ENCODE measurements at places on chromosomes 5 and 9.

- DNase-seq = no peak
- no peak overlapping the region for H3K4me3 ChIP-seq
- no peak overlapping the region for H3K27ac ChIP-seq
- H3K4me1 ChIP-seq = peaks cover 7% of the 10 kb centered on the region
Measured at GRCh38 chr5:145983446-145983845, 47.1 kb downstream of the SH3RF2 start.

DNA sequence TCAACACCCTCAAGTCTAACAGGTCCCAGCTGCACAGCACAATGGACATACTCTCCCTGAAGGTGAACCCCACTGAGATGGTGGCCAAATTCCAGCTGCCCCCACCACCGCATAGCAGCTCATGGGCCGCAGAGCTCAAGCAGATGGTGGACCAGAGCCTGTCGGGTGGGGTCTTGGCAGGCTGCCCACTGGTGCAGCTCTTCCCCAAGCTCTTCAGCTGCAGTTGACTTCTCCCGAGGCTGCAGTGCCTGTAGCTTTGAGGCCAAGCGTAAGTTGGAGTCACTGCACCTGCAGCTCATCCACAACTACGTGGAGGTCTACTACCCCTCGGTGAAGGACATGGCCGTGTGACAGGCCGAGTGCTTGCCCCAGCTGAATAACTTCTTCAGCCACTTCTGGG, 56.6 kb upstream of the SPTLC1 start:
- DNase-seq = no peak
- H3K36me3 ChIP-seq = no peaks in the 10 kb centered on the region
- no peaks in the 10 kb centered on the region for H3K27me3 ChIP-seq
- no peak overlapping the region for H3K27ac ChIP-seq

DNA sequence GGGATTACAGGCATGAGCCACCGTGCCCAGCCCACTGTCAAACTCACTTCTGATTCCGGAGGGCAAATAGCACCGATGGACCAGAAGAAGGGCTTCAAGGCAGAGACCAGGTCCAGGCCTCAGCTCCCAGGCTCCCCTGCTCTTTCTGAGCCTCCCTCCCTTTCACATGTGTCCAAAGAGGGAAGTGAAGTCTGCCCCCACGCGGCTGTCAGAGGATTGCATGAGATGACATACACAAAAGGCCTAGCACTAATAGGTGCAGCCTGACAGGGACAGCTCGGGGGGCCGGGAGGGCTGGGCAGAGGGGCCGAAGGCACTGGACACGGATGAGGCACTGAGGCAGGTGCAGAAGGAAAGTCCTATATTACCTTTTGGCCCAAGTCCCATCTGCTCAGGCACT, 16.1 kb downstream of the FBP1 start:
- H3K36me3 ChIP-seq = no peaks in the 10 kb centered on the region
- no peaks in the 10 kb centered on the region for H3K4me1 ChIP-seq
- no peak overlapping the region for H3K27ac ChIP-seq
- H3K4me3 ChIP-seq = no peak overlapping the region

GRCh38 chr5:158801893-158802292, 297.8 kb downstream of the EBF1 start:
- H3K4me1 ChIP-seq = no peaks in the 10 kb centered on the region
- H3K27ac ChIP-seq = no peak overlapping the region
- H3K36me3 ChIP-seq = no peaks in the 10 kb centered on the region
- no peak for DNase-seq
- peaks cover 49% of the 10 kb centered on the region for H3K27me3 ChIP-seq

DNA sequence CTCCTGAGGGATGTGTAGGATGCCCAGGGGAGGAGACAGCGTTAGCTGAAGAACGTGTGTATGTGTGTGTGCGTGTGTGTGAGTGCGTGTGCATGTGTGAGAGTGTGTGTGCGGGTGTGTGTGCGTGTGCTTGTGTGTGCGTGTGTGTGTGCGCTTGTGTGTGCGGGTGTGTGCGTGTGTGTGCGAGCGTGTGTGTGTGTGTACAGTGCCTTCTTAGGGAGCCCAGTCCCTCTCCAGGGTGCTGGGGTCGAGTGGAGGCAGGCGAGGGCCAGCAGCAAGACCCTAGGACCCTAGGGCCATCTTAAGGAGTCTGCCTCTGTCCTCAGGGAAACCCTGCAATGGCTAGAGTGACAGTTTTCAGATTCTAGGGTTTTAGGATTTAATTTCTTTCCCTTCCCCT, 26.0 kb upstream of the STXBP1 start:
- no peaks in the 10 kb centered on the region for H3K27me3 ChIP-seq
- peaks cover 21% of the 10 kb centered on the region for H3K4me1 ChIP-seq
- no peak overlapping the region for H3K4me3 ChIP-seq
- no peak for DNase-seq

- DNase-seq = no peak
- H3K4me1 ChIP-seq = no peaks in the 10 kb centered on the region
- H3K4me3 ChIP-seq = no peak overlapping the region
- no peak overlapping the region for H3K27ac ChIP-seq
Measured at GRCh38 chr9:126386088-126386487, 59.5 kb downstream of the MVB12B start.

DNA sequence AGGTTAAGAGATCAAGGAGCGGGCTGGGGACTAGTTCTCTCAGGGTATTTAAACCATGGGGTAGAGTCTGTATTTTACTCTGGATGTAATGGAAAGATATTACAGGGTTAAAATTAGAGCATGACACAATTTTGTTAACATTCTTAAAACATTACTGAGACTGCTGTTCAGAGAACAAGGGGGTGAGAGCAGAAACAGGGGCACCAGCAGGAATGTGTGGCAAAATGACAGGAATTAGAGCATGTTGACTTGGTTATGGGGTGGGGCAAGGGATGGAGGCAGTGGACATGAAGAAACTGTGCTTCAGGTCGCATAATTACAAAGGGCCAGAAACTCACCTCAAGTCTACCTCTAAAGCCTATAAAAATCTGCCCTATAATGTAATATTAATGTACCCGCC, 75.0 kb downstream of the TMEM232 start:
- DNase-seq = no peak
- H3K4me1 ChIP-seq = no peaks in the 10 kb centered on the region
- no peak overlapping the region for H3K27ac ChIP-seq
- H3K27me3 ChIP-seq = no peaks in the 10 kb centered on the region
- no peaks in the 10 kb centered on the region for H3K36me3 ChIP-seq

DNA sequence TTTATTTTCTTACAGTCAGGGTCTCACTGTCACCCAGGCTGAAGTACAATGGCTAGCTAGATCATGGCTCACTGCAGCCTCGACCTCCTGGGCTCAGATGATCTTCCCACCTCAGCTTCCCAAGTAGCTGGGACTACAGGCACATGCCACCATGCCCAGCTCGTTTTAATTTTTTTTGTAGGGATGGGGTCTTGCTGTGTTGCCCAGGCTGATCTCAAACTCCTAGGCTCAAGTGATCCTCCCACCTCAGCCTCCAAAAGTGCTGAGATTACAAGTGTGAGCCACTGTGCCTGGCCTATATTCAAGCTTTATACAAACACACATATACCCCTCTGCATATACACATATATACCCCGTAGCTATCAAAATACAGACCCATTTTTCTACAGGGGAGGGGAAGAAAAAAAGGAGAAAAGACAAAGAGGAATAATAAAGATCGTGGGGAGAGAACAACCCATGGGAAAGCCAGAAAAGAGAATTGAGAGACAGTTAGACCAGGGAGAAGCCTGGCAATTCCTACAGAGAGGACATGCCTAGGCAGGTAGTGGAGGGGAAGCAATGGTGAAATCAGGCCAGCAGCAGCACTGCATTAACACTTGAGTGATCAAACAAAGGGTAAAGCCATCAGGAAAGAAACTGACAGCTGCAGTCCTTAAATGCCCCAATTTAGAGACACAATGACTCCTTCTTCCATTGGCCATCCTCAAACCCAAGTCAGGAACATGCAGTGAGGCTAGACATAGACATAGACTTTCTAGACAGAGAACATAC, 102.7 kb downstream of the EFNA5 start:
- peaks cover 72% of the 10 kb centered on the region for H3K4me1 ChIP-seq
- no peaks in the 10 kb centered on the region for H3K27me3 ChIP-seq
- H3K36me3 ChIP-seq = no peaks in the 10 kb centered on the region
- no peak for DNase-seq
- H3K4me3 ChIP-seq = no peak overlapping the region

DNA sequence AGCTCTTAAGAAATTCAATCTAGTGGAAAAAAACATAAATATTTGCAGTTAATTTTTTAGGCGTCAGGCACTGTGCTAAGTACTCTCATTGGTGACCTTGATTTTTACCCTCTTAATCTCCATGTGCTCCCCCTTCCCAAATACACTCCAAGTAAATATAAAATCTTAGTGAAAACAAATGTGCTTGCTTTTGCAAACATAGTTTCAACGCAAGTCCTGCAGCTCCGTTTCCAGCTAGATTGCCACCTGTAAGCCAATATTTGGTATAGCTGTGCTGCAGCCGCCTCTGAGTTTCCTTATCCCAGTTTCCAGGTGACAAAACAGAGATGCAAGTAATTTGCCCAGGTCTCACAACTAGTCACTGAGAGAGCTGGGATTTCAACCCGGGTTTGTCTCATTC, 1.9 kb upstream of the MTMR12 start:
- H3K4me3 ChIP-seq = no peak overlapping the region
- no peak for DNase-seq
- H3K27me3 ChIP-seq = no peaks in the 10 kb centered on the region
- H3K36me3 ChIP-seq = no peaks in the 10 kb centered on the region
- H3K27ac ChIP-seq = no peak overlapping the region
- H3K4me1 ChIP-seq = no peaks in the 10 kb centered on the region

DNA sequence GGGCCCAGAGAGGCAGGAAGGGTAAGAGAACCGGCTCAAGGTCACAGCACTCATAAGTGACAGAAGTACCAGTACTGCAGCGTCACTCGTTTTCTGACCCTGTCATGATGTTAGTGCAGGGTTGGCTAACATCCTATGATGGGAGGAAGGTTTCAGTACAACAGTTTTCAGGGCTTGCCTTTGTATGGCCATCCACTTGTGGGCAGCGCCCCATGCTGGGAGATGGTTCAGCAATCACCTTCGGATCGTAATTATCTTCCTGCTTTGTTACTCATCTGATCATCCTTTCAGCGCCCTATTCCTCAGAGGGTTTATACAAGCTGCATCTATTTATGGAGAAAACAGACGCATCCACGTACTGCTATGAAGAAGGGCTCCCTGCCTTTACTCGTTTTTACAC, 2.4 kb downstream of the MAP1B start:
- no peak for DNase-seq
- H3K4me3 ChIP-seq = no peak overlapping the region
- H3K36me3 ChIP-seq = peaks cover 13% of the 10 kb centered on the region
- H3K27me3 ChIP-seq = no peaks in the 10 kb centered on the region
- no peaks in the 10 kb centered on the region for H3K4me1 ChIP-seq

GRCh38 chr9:87580941-87581438, 83.3 kb downstream of the DAPK1 start:
- no peak overlapping the region for H3K4me3 ChIP-seq
- no peak overlapping the region for H3K27ac ChIP-seq
- no peaks in the 10 kb centered on the region for H3K36me3 ChIP-seq

- H3K27me3 ChIP-seq = no peaks in the 10 kb centered on the region
- H3K4me1 ChIP-seq = peaks cover 12% of the 10 kb centered on the region
- H3K36me3 ChIP-seq = no peaks in the 10 kb centered on the region
- peak overlapping the region; percentile 58 for H3K4me3 ChIP-seq
Measured at GRCh38 chr5:149731617-149732323, 1.7 kb downstream of the PPARGC1B start.

DNA sequence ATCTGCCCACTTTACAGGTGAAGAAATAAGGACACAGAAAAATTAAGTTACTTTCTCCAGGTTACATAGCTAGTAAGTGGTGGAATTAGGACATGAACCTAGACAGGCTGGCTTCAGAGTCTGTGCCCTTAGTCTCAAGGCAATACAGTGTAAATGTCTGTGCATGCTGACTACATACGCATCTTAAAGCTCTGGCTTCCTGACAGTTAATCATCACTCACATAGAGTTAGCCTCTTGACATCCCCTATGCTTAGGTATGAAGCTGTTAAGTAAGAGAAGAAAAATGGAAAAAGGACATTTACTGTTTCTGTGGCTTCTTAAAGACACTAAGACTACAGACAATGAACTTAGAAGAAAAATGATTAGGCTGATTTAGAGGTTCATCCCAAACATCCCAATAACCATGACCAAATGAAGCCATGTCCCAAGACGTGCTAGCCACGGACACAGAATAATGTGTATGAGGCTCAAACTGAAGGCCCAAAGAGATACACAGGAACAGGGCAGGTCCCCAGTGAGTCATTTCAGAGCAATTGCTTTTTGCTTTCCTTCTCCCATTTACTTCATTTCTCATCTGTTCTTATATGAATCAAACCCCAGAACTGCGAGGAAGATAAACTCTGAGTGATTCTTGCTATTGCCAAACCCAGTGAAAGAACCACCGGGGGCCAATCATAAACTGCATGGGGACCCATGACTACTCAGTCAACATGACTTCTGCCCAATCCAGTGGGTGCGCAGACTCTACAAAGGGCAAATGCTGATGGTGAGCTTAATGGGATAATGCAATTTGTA, 100.0 kb upstream of the IFNK start:
- no peak for DNase-seq
- H3K27ac ChIP-seq = peak overlapping the region; percentile 100
- H3K4me1 ChIP-seq = peaks cover 76% of the 10 kb centered on the region
- H3K27me3 ChIP-seq = no peaks in the 10 kb centered on the region
- H3K4me3 ChIP-seq = no peak overlapping the region
- H3K36me3 ChIP-seq = no peaks in the 10 kb centered on the region

DNA sequence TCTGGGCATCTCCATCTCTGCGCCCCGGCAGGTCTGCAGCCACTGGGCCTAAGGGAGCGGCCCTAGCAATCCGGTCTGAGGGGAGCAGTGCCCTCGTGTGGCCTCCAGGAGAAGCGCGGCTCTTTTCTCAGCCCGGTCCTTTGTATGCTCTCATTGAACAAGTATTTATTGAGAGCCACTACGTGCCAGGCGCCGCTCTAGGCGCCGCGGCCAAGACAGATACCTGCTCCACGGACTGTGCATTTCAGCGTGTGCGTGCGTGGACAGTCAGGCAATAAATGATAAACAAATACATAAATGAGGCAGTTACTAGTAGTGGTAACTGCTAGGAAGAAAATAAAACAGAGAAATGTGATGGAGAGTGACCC, 2.3 kb upstream of the SLC4A9 start:
- H3K27ac ChIP-seq = no peak overlapping the region
- no peak for DNase-seq
- H3K27me3 ChIP-seq = no peaks in the 10 kb centered on the region
- H3K4me1 ChIP-seq = no peaks in the 10 kb centered on the region
- H3K4me3 ChIP-seq = no peak overlapping the region

- DNase-seq = no peak
- peak overlapping the region; percentile 33 for H3K27ac ChIP-seq
- H3K4me3 ChIP-seq = no peak overlapping the region
- no peaks in the 10 kb centered on the region for H3K36me3 ChIP-seq
Measured at GRCh38 chr5:73994963-73995362, 369.0 kb downstream of the ARHGEF28 start.

DNA sequence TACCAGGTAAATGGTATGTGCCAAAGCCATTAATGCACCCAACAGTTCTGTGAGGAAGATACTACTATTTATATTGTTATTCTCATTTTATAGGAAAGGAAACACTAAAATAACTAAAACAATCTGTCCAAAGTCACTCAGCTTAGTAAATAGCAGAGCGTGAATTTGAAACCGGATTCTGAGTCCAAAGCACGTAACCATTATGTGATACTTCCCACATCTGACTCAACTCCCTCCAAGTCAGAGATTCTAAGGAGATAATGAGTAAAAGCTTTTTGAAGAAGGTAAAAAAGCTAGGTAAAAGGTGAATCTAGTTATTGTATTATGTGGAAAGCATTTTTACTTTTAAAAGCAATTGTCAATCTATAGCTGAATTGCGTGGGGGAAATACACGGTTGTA, 208.9 kb downstream of the PBX3 start:
- H3K36me3 ChIP-seq = no peaks in the 10 kb centered on the region
- H3K4me3 ChIP-seq = no peak overlapping the region
